ENCODE measurements at places on chromosomes 16 and 17.

- peak; percentile 65 for DNase-seq
Measured at GRCh38 chr16:58306327-58306726, 11.5 kb upstream of the PRSS54 start.

- no peak for DNase-seq
Measured at GRCh38 chr16:88966986-88967829, 9.8 kb downstream of the CBFA2T3 start.

DNA sequence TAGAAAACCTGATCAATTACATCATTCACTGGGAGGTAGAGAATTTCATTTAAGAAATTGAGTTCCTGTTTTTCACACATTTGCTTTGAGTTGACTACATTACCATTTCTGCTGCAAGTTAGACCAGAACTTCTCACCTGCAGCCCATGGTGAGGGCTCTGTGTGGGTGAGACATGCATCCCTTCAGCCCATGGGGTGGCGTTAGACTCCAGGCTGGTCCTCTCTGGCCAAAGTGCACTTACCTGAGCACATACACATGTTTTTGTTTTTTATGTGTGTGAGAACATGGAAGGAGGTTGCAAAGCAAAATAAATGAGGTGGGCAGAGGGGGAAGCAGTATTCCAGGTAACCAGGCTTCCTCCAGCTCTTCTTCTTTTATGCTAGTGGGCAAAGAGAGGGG is 470.2 kb downstream of the PMP22 start:
- DNase-seq: no peak

DNA sequence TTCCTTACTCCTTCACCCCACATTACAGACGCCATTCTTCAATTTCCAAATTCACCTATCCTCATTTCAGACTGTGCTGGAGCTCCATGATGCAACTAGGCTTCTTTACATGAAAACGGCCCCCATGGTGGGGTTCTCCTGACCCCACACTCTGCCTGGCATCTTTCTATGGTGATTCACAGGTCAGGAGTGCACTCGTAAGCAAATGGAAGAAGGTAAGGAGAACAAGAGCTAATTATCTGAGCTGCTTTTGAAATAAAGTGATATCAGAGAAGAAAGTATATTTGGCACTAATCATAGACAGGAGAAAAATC is 27.5 kb upstream of the SUPT4H1 start:
- DNase-seq: no peak

DNA sequence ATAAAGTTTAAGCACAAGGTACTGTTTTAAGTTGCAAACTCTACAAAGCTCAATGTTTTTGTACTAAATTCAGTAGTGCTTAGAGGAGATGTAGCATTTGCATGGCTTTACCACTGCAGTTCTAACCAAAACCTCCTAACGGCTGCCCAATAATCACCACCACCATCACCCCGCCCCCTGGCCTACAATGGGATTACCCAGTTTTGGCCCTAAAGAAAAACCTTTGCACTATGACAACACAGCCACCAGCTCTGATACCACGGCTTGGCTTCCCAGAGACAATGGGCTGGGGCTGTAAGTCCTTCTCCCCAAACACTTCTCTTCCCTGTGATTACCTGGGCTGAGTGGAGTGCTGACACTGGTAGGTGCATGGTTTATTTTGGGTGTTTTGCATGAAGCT is 58.4 kb upstream of the MTMR4 start:
- DNase-seq: no peak

- no peak for DNase-seq
Measured at GRCh38 chr16:20610211-20610891, 34.2 kb upstream of the ACSM2B start.

- DNase-seq: peak; percentile 90
Measured at GRCh38 chr17:4899341-4900230, at the start of gene C17orf107. TSS of gene C17orf107 (plus strand) at chr17:4899536. CDS start at chr17:4899763, 227 bp downstream.

- DNase-seq: no peak
Measured at GRCh38 chr17:39244016-39244599, 18.4 kb upstream of the STAC2 start.

DNA sequence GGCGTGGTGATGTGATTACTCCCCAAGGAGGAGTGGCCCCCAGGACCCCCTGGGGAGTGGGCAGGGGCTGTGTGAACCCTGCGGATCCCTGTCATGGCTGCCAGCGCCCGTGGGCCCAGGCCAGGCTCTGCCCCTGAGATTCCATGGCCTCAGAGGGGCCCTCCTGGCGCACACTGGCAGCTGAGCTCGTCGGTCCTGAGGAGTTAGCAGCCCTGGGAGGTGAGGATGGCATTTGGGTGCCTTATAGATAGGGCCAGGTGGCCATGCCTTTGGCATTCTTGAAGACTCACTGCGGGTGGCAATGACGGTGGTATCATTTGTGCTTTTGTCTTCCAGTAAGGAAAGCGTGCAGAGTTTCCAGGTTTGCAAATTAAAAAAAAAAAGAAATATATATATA is 146.8 kb upstream of the GSE1 start:
- DNase-seq: no peak

DNA sequence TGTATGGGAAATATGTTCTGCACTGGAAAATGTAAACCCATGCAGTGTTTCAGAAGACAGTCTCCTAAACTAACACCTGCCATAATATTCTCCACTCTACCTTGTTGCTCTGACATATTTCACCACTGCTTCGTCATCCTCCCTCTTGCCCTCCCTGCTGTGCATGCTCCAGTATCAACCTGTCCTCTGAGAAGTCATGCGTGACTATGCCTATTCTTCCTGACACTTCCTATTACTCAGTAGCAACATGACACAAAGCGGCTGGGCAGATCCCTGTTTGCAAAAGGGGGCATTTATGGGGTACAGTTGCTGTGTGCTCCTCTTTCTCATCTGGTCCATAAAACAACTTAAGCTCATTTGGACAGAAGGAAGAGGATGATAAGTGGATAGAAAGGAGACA is 805.6 kb upstream of the EEF2KMT start:
- no peak for DNase-seq

GRCh38 chr16:79482011-79482410 is 118.5 kb downstream of the MAF start:
- no peak for DNase-seq

GRCh38 chr16:12538667-12539091 is 265.0 kb downstream of the CPPED1 start:
- DNase-seq: peak; percentile 54

DNA sequence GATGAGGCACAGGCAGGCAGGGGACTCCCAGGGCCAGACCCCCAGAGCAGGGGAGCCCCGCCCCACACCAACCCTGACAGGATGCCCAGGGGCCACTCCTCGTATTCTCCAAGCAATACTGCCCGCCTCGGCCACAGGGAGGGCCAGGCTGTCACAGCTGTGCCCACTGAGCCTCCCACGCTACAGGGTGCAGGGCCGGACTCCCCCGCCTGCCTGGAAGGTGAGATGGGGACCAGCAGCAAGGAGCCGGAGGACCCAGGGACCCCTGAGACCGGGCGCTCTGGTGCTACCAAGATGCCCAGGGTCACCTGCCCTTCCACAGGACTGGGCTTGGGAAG is 18.8 kb upstream of the ZFPM1 start:
- no peak for DNase-seq

DNA sequence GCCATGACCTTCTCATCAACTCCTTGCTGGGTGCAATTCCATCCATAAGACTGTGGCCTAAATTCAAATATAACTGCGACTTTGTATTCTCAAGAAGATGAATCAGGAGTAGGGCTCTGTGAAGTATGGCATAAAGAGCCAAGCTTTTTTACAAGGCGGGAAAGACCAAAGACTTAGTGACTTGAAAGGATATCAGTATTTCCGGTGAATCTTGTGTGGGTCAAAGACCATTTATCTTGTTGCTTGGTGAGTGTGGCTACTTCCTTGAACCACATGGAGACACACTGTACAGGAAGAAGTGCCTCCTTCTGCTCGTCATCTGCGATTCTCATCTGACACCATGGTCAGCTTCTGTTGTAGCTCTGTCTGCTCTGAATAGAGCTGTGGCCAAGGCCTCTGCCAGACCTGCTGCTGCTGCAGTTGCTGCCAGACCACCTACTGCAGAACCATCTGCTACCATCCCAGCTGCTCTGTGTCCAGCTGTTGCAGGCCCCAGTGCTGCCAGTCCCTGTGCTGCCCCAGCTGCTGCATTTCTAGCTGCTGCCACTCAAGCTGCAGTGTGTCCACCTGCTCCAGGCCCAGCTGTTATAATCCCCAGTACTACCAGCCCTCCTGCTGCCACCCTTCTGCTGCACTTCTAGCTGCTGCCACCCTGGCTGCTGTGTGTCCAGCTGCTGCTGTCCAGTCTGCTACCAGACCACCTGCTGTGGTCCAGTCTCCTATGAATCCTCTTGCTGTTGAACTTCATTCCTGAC is 6.1 kb upstream of the KRTAP2-4 start:
- DNase-seq: no peak

DNA sequence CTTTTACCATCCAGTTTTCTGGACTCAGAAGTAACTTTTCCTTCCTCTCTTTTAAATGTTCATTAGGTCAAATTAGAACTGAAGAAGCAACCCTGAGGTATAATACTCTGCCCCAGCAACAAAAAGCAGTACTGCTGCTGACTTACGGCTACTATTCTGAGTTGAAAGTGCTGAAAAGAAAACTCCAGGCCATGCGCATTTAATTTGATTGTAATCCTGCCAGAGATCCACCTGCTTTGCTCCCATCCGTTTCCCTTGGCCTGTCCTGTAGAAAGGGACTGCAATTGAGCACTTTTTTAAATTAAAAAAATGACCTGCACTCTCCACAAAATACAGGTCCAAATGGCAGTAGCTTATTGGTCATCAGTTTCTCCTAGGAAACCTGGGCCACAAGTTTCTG is 61.6 kb downstream of the PITPNC1 start:
- DNase-seq: no peak

DNA sequence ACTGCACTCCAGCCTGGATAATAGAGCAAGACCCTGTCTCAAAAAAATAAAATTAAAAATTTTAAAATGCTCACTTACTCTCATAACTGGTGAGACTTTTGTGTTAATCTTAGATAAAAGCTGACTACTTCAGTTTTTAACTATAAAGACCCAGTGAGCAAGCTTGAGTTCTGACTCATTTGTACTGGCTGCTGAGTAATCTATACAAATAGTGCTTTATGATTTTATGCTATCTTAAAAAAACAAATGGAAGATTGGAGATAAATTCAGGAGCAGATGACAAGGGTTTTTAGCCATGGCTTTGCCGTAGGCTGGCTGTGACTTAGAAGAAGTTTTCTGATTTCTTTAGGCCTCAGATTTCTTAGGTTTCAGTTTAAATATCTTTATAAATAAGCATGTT is 30.5 kb downstream of the SNTB2 start:
- no peak for DNase-seq

- DNase-seq: no peak
Measured at GRCh38 chr16:66682271-66682670, 14.3 kb downstream of the CMTM4 start.

- no peak for DNase-seq
Measured at GRCh38 chr16:73171901-73172240, 123.9 kb upstream of the ZFHX3 start.

GRCh38 chr16:86905302-86905701 is 327.0 kb downstream of the FOXL1 start:
- no peak for DNase-seq

GRCh38 chr17:43900858-43901754 is 6.2 kb downstream of the MPP2 start:
- no peak for DNase-seq

GRCh38 chr17:35747540-35748017 is 5.5 kb downstream of the GAS2L2 start:
- DNase-seq: peak; percentile 85

- DNase-seq: no peak
Measured at GRCh38 chr17:73782641-73783381, 138.6 kb upstream of the SDK2 start.

DNA sequence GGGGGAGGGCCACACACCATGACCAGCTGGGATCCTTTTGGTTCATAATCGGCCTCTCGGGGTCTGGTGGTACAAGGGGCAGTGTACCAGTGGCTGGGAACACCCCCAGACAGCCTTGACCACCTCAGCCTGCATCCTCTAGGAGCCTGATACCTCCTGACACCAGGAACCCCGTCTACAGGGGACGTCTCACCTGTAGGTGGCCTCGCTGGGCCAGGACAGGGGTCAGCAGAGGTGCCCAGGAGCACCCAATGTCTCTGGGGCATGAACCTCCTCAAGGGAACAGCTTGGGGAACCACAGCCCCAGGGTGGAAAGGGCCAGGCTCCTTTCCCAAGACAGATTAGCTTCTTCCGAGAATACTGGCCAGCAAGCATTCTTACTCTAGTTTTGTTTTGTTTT is 2.5 kb upstream of the METRNL start:
- DNase-seq: peak; percentile 56

- no peak for DNase-seq
Measured at GRCh38 chr17:38893113-38893512, 23.3 kb downstream of the LASP1 start.

DNA sequence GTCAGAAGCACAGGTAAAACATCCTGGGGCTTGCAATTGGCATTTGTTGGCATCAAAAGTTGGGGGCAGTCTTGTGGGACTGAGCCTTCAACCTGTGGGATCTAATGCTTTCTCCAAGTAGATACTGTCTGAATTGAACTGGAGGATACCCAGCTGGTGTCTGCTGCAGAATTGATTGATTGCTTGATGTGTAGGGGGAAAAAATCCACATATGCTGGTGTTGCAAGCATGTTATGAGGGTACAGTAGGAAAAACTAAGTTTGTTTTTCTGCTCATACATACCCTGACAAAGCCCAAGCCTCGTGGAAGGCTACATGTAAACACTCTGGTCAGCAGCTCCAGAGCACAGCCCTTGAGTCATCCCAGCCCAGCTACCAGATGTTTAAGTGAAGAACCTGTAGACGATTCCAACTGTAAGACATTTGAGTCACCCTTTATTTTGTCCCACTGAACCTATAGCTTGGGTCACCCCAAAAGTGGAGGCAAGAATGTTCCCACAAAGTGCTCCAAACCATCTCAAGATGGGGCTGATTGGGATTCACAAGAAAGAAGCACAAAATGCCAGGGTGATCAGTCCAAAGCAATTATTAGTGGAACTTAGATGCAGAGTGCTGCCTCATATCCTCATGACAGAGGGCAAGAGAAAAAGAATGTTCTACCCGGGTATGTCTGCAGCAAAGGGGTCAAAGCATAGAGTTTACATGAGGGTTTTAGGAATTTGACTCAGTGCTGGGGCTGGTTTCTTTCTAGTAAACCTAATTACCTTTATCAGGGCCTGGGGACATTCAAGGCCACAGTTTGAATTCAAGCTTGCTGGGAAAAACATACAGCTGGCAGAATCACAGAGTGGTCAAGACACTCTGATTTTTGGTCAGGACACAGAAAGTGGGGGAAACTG is 9.6 kb upstream of the APPBP2 start:
- no peak for DNase-seq
